AML-193 (cell line): ENCODE measurements at places on chromosomes 11 and 22.

DNA sequence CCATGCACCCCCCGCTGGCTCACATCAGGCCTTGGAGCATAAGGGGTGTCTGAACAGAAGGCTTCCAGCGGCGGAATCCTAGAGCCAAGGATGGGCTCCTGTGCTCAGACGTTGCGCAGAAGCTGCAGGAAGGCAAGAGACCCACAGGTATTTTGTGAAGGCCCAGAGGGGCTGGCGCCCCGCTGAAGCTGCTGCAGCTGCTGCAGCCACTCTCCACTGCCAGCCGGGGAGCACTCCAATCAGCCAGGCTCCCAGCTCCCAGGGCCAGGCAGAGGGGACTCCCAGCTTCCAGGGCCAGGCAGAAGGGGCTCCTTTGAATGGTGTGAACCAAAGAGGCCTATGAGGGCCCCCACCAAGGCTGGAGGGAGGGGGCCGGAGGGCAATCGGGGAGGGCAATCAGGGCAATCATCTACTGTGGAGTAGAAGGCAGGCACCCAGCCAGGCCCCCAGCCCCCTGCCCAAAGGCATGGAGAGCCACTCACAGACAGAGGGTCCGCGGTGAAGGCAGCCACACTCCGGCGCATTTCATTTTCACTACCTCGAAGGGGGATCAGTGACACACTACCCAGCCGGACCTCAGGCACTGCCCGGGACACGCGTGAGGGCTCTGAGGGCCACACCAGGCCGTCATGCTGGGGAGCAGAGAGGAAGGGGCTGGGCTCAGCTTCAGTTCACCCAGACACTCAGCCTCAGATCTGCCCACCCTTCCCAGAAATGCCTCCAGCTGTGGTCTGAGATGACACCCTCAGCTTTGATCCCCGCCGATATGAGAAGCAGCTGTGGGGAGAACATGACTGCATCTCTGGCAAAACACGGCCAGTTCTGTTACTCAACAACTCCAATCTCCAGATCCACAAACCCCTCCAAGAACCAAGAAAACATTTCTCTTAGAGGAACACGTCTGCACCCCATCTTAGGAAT, 11.6 kb upstream of the PDE2A start:
- no peak for DNase-seq

- no peak for DNase-seq
Observed at GRCh38 chr22:23384923-23385677, 195.0 kb downstream of the IGLL1 start.

- no peak for DNase-seq
Observed at GRCh38 chr11:115759622-115760460, 255.6 kb upstream of the CADM1 start.

- DNase-seq: no peak
Observed at GRCh38 chr22:48945621-48946458, 881.8 kb downstream of the BRD1 start.
